Cerebellar cortex (tissue), 1 donor: ENCODE measurements at places on chromosomes 13 and 19.
A peak's percentile ranks its signal among the peaks of the same experiment; 100 is the strongest.

DNA sequence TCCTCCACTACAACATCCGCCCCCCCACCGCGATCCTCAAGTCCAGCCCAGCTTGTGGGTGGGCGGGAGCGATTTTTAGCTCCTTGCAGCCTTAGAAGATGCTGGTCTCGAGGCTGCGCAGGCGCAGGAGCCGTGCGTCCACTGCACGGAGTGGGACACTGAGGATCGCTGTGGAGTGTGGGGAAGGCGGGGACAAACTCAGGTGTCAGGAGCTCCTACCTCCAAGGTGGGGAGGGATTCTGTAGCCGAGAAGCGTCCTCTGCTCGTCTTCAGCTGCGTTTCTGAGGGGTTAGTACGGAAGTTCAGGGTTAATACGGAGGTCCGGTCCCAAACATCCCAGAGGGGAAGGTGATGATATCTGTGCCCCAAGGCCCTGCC lies at the start of gene RTBDN:
Gene RTBDN (minus strand): TSS at position 14 of the 378 bp plus-strand sequence. CDS start 4,600 bp downstream, outside the sequence.
- peak; percentile 73 for DNase-seq

DNA sequence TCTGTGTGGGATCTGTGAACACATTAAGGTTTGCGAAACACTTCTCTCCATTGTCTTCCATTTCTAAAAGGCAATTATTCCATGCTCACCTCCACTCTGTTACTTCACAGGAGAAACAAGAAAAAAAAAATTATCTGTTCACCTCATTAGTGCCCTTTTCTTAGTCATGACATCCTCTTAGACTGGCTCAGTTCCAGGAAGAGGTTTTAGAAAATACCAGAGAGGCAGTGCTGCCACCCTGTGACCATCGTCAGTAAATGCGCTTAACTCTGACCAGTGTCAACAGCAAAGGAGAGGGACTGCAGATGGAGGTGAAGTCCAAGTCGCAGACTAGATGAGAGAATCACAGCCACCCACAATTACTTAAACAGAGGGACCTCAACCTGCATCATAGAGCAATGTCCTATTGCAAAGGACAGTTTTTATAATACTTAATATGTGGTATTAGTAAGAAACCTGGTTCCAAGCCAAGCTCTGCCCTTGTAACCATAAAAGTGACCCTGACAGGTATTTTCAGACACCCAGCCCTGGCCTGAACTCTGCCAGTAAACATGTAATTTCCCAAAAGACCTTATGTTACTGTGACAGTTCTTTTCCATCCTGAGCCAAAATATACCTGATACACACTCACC lies 19.4 kb downstream of the CEACAM21 start:
- peak; percentile 44 for DNase-seq

GRCh38 chr19:33235269-33235995 lies 9.8 kb upstream of the SLC7A10 start:
- peak; percentile 81 for DNase-seq

DNA sequence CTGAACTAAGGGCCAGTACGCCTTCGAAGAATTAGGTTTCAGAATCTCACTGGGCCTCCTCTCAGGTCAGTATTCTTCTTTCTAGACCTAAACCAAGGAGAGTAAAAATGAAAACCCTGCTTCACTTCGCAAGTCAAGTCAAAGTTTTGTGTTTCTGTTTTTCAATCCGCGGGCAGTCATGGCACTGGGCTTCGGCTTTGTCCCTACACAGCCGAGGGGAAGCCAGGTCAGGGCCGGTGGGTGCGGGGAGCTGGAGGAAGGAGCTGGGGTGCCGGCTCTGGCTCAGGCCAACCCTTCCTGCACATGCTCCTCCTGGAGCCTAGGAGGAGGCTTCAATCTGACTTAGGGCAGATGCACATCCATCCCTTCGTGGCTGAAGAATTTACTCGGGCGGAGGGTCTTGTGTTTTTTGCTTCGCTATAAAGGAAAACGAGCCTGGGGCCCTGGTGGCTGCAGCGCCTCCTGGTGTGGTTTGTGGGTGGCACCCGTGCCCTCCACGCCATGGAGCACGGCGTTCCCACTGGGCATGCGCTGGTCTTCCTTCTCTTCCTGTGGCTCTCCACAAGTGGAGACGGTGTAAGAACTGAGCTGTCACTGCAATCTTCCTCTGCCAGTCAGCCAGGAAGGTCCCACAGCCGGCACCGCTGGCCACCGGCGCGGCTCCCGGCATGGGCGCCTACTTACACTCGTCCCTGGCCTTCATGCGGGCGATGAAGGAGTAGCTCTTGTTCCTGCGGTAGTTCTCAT lies 22.5 kb downstream of the C19orf44 start:
- no peak for DNase-seq

GRCh38 chr19:17949956-17950309 lies 17.0 kb upstream of the KCNN1 start:
- DNase-seq = peak; percentile 42
